SW 1271 (cell line): ENCODE measurements at places on chromosomes 3 and 15.

DNA sequence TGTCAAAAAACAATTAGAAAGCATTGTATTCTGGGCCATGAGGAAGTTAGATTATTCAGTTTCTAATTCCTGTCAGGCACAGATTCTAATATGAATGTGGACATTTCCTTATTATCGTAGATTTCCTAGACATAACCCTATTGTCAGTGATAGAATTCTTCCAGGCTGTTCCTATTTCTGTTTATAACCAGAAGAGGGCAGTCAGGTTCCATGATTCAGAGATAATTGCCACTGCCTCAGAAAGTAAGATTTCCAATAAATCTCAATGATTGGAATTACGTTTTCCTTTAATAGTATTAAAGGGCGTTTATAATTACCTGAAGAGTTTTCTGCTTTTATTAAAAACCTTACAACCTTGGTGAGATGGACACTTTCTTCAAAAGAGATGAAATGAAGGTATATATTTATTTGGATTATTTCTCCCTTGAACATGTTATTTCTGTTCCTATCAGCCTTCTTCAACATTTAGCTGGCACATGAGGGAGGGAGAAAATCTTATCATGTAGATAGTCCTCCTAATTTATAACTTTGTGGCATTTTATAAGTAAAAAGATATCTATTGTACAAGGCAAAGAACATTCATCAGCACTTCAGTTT lies 439.2 kb downstream of the MCTP2 start:
- DNase-seq, result no peak

GRCh38 chr3:121488628-121489027 lies 57.2 kb downstream of the POLQ start:
- DNase-seq, result no peak

DNA sequence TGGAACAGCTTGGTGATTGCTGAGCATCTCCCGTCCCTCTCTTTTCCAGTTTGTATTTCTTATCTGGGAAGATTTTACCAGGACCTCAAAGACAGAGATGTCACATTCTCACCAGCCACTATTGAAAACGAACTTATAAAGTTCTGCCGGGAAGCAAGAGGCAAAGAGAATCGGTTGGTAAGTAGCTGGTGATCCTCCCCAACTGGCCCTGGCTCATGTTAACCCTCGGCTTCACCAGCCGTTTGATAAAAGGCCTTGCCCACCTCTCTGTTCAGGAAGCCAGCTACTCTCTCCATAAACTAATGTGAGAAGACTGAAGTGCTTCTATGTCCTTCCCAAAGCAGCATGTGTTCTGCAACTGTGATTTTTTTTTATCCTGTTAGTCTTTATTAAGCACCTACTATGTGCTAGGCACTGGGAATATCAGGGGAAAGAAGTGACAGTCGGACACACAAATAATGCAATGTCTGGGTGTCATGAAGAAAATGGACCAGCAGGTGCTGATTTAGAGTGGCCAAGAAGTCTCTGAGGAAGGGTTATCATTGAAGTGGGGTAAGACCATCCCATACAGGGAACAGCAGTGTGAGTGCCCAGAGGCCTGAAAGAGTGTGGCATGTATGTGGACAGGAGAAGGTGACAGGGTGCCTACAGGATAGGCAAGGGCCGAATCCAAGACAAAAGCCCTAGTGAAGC lies 1.2 kb downstream of the MANF start:
- no peak for DNase-seq

- DNase-seq, result no peak
Measured at GRCh38 chr3:24182756-24183155, 237.7 kb downstream of the NR1D2 start.
